ENCODE measurements at places on chromosomes 6 and 20.

DNA sequence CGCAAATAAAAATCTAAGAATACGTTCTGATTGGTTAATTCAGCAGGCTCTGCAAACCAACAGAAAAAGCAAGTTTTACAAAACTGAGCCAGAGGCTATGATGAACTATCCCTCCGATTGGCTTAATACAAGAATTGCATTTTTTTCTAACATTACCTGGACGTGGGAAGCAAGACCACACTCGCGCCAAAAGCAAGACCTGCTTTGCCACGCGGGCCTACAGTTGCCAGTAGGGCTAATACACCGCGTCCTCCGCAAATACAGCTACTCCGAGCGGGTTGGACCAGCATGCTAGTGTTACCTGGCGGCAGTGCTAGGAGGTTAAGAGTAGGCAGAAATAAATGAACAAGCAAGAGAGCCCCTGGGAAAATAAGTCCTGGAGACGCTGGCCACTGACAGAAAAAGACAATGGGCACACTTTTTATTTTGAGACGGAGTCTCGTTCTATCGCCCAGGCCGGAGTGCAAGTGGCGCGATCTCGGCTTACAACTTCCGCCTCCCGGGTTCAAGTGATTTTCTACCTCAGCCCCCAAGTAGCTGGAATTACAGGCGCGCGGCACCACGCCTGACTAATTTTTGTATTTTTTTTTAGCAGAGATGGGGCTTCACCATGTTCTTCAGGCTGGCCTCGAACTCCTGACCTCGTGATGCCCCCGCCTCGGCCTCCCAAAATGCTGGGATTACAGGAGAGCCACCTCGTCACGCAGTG is 131.9 kb upstream of the BTN3A2 start:
- DNase-seq, result peak; percentile 65

- DNase-seq, result no peak
Observed at GRCh38 chr6:34334796-34335416, 57.6 kb downstream of the NUDT3 start.

GRCh38 chr6:49541936-49542335 is 8.5 kb upstream of the C6orf141 start:
- DNase-seq, result no peak

DNA sequence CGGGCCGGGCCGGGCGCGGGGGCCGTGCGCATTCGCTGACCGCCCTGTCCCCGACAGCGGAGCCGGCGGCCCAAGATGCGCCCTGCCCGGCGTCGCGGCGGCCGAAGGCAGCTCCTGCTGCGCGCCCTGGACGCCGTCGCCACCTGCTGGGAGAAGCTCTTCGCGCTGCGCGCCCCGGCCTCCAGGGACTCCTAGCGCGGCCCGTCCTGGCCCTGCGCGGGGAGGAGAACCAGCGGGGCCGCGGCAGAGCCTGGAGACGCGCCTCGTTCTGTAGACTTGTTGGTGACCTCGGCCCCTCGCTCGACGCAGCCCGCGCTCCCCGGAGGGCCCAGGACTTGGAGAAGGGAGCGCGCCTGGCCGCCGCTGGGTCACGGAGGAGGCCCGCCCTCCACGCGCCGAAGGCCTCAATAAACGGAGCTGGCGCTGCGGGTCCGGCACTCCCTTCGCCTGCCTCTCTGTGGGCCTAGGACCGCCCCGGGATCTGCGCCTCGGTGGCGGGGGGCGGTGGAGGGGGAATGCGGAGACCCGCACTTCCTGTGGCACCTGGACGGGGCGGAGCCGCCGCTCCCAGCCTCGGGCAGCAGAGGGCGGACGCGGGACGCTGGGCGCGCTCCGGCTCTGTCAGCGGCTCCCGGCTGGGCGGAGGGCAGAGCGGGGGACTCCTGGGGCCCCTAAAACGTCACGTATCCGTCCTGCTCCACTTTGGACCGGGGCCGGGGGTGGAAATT is 2.7 kb downstream of the C20orf204 start:
- peak; percentile 76 for DNase-seq

DNA sequence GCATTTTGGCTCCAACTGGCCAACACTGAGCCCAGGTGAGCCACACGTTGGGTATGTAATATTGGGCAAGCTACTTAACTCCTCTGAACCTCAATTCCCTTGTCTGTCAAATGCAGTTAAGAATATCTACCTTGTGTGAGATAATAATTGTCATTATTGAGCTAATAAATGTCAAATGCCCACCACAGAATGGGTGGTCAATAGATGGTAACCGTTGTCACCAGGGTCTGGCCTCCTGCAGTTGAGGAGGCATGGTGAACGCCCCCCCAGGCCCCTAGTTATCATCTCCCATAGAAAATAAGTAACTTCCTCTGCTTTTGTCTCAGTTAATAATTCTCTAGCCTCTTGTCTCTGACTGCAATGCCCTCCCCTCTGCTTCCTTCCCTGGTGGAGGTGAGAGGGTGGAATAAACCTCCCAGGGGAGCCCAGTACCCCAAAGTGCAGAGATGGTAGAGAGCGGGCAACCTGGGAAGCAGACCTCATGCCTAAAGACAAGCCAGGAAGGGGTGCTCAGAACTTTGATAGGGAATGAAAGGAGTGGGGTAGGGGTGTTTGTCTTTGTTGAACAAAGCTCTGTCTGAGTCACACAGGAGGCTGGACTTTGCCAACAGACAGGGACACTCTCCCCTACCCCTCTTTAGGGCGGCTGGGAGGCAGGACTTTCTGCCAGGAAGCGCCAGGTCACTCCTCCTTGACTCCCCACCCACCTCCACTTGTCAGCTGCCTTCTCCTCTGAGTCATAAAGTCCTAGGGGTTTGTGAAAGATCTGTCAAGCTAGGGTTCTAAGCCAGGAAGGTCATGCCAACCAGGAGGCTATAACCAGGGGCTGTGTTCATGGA is 1.3 kb upstream of the UNC5CL start:
- peak; percentile 53 for DNase-seq

DNA sequence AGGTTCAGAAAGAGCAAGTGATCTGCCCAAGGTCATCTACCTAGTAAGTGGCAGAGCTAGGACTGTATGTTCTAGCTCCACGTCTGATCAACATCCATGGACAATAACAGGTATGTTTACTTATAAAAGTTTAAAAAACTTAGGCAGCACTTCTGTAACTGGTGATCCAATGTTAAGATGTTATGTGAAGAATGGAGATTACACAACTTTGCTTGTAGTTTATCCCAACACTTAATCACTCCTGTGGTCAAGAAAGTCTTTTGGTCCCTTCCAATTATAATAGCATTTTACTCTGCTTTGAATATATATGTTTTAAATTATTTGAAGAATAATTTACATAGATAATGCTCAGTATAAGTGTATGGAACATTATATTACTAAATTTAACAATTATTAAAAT is 4.8 kb downstream of the FBXO30 start:
- DNase-seq, result peak; percentile 17

- DNase-seq, result peak; percentile 35
Observed at GRCh38 chr6:83096791-83097190, 29.3 kb downstream of the DOP1A start.

DNA sequence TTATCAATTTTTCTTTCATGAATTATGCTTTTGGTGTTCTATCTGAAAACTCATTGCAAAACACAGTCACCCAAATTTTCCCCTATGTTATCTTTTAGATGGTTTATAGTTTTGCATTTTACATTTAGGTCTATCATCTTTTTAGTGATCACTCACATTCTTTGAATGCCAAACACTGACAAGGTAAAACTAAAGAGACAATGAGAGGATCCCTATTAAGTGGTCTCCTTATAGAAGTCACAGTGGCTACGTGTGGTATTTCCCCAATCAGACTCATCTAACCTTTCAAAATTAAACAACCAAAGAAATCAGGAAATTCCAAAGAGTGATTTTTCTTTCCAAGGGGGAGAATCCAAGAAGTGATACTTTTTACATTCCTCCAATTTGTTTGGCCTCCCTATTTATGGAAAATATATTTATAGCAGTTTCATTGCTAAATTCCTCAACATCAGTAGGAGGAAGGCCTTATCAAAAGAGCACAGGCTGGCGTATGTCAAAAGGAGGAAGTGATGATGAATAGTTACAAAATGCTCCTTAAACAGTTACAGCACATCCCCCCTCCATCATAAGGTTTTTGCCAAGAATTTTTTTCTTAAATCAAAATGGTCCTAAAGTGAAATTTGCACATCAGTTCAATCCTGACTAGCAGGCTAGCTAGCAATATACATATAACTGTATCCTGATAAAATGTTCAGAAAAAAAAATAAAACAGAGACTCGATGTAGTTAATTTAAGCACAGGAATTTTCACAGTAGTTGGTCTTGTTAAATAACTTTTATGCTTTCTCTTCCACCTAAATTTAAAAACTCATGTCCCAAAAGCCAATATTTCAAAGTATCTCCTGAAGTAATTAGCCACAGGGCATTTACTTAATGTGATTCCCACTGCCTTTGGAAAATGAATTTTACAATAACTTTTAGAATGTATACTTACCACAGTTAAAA is 76.2 kb upstream of the IPCEF1 start:
- peak; percentile 45 for DNase-seq

DNA sequence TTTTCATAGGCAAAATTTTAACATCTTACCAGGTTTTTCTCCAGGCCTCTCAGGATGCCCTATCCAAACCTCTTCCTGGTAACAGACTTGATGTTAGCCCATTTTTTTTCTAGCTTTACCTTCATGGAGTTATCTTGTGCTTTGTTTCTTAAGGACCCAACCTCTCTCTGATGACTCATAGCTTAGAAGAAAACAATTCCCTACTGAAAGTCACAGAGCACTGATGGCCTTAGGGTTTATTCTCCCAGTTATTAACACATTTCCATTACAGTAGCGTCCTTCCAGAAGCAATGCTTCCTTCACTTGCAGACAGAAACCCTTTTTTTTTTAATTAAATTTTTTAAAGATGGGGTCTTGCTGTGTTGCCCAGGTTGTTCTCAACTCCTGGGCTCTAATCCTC is 79.4 kb downstream of the IYD start:
- no peak for DNase-seq

DNA sequence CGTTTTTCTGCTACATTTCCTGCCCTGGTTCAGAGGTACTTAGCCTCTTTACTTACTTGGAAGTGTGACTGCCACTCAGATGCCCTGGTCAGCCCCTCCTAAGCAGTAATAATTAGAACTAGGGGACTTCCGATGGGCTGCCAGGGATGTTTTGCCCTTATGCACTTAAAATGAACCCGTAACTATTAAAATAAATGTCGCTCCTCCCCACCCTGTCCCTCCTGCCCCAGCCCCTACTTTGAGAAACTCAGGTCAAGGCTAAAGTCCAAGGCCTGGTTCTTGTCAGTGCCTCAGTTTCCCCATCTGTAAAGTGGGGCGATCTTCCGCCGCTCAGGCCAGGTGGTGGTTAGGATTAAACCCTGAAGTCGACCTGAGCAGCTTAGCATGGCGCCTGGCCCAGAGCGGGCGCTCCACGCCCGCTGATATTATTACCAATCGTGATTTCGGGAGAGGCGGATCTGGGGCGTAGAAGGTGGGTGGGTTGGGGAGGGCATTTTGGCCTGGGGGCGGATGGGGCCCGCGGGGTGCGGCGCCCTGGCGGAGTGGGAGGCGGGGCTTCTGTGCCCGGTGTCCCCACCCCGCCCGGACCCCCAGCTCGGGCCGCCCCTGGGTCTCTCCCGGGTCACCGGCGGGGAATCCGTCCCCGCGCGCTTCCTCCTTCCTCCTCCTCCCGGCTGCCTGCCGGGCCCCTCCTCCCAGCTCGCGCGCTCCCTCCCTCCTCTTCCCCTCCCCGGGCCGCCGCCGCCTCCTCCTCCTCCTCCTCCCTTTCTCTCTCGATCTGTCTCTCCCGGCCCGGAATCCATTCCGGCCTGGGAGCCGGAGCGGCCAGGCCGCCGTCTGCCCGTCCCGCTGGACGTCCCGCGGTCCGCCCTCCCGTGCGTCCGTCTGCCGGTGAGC is at the start of gene SRC:
SRC (plus strand) TSS at position 802 of the 897 bp plus-strand sequence. CDS start 38,014 bp downstream, outside the sequence.
- DNase-seq, result peak; percentile 85

DNA sequence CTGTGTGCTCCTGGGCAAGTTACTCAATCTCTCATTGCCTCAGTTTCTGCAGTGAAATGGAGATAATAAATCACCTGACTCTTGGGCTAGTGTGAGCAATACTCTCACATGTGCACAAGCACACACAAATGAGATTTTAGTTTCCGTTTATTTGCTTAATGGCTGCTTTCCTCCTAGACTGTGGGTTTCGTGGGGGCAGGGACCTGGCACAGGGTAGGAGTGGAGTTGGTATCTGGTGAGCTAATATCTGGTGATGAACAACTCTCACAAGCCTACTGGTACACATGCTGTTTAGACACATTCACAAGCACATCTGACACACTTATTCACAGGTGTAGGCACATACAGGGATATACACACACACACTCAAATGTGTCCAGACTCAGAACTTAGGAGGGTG is 73.8 kb downstream of the TOX2 start:
- no peak for DNase-seq

GRCh38 chr20:23513164-23513563 is 22.2 kb downstream of the CST8 start:
- DNase-seq, result no peak

DNA sequence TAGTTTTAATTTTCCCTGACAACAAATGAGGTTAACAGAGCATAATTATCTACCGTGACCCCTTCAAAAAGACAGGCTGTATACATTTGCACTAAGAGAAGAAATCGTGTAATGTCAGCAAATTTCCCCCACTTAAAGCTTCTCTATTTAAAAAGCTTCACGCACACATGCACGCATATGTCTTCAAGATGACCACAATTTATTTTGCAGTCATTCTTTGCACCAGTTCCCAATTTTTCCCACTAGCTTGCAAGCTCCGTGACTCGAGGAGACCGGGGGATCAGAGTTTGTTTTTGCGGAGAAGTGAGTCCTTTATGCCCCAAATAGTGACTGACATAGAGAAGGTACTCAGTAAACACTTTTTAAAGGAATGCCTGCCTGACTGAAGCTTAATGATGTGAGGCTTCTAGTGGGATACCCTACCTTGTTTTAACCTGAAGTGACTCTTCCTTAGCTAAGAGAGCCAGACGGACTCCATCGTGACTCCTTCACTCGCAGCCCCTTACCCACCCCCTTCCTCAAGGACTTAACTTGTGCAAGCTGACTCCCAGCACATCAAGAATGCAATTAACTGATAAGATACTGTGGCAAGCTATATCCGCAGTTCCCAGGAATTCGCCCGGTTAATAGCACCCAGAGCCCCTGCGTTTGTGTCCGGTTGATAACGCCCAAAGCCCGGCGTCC is 9.3 kb upstream of the NQO2 start:
- peak; percentile 35 for DNase-seq

GRCh38 chr6:43509142-43509983 is 783 bp downstream of the LRRC73 start:
- DNase-seq, result no peak

GRCh38 chr6:161210857-161211256 is 63.0 kb downstream of the AGPAT4 start:
- DNase-seq, result no peak

Data from EL (cell line).